ENCODE measurements at places on chromosomes 7 and 10.

DNA sequence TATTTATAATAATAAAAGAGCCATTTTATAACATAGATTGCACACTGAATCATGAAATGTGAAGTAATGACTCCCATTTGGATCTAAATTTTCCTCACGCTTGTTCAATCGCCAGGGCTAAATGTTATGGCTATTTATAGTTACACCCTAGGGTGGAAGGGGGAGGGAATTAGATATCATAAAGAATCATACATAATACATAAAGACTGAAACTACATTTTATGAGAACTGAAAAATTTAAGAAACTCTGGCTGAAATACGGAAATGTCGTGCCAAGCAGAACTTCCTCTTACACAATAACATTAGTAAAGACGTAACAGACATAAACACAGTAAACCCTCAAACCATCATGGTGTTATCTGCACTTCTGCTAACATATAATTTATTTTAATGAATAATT lies 327.5 kb upstream of the PHF14 start:
- DNase-seq = no peak

- DNase-seq = peak; percentile 51
Measured at GRCh38 chr7:5426226-5426475, 2.5 kb upstream of the TNRC18 start.

DNA sequence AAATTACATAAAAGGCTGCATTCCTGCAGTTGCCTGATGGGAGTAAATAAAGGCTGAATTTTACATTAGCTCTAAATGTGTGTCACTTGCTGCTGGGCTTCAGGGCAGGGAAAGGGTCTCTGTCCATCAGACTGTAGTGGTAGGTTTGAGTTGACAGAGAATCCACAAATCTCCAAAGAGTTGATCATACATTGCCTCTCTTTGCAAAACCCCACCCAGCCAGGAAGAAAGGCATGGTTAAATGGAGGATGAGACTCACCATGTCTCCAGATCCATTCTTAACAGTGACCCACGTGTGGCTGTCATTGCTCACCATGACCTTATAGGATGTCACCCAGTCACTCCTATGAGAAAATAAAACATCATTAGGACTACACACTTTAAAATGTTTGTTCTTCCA lies 92.8 kb downstream of the CPXM2 start:
- no peak for DNase-seq

DNA sequence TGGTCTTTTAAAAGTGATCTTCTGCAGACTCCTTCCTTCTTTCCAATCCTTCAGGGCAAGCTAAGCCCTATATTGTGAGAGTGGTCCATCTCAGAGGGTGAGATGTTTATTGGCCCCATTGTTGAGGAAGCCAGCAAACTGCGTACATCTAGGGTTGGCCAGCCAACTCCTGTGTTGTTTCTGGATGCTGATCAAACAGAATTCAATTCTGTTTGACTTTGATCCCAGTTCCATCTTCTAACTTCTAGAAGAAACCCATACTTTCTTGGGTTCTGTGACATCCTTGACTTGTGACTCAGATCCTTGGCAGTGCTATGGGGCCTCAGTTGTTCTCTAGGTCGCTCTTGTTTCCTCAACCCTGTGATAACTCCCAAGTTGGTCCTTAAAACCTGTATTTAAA lies 116.2 kb downstream of the LSMEM1 start:
- DNase-seq = no peak

- DNase-seq = no peak
Measured at GRCh38 chr7:22728401-22729029, 1.5 kb downstream of the IL6 start.

Measured in DMS79 (cell line).